ENCODE measurements at places on chromosomes 11 and 22. TPM values are rescaled to one million over a fixed set of nuclear protein-coding genes. Genes with fewer than 3 reads are reported as not detected.

Gene OR5P2
- polyA plus RNA-seq: 0.13 TPM

Gene CCDC116
- 0.58 TPM for polyA plus RNA-seq

Gene TECTA
- polyA plus RNA-seq: 3.2 TPM

Gene PIM3
- 12.3 TPM for polyA plus RNA-seq

Gene E2F8
- polyA plus RNA-seq: 11.4 TPM

- no peak for DNase-seq
These were observed 5.9 kb upstream of the CAT start for GRCh38 chr11:34432822-34433221.

- DNase-seq: peak; percentile 36
These were observed at the start of gene BIK for GRCh38 chr22:43110444-43110926. BIK (plus strand) TSS chr22:43110750; CDS start chr22:43124023, 13,273 bp downstream.

- no peak for DNase-seq
These were observed 43.1 kb upstream of the MYH9 start for GRCh38 chr22:36430863-36431262.

- DNase-seq: no peak
These were observed 5.2 kb upstream of the BID start for GRCh38 chr22:17779286-17780115.

- peak; percentile 26 for DNase-seq
These were observed 453.9 kb downstream of the ETS1 start for GRCh38 chr11:128133501-128133900.

DNA sequence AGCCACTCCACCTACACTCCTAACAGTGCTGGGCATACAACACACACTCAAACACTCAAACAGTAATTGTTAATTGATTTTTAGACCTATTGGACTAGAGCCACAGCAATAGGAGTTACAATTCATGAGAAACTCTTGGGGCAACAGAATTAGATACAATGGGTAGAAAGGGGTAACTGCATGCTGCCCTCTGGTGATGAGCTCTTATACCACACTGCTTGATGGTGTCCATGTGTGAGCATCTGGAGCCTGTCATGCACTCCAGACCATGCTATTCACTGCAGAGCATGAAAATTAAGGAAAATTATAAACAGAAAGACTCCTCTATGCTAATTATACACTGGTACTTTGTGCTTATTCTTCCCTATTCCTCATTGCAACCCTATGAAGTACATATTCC, 975.5 kb upstream of the CCDC90B start:
- no peak for DNase-seq

GRCh38 chr11:97202613-97203292, 812.9 kb downstream of the JRKL start:
- DNase-seq: no peak

- no peak for DNase-seq
These were observed 2.4 kb upstream of the TRIM68 start for GRCh38 chr11:4610258-4610935.

- no peak for DNase-seq
These were observed 136.4 kb downstream of the TRIM44 start for GRCh38 chr11:35798983-35799382.

DNA sequence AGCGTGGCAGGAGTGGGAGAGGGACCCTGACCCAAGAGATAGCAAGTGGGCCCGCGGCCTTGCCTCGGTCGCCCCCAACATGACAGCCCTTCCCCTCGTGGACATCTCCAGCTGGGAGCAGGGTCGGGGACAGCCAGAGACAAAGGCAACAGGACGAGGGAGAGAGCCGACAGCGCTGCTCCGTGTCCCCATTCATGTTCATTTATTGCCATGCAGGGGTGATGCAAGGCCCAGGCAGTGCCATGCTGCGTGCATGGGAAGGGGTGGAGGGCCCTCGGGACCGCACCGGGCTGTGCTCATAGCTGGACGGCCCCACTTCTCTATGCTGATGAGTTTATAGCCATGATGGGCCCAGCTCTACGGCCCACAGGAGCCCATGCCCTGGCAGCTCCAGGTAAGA, 12.7 kb downstream of the MRPL23 start:
- DNase-seq: no peak

All from left kidney (tissue), 8 donors.